ENCODE measurements at places on chromosomes 7 and 10.

DNA sequence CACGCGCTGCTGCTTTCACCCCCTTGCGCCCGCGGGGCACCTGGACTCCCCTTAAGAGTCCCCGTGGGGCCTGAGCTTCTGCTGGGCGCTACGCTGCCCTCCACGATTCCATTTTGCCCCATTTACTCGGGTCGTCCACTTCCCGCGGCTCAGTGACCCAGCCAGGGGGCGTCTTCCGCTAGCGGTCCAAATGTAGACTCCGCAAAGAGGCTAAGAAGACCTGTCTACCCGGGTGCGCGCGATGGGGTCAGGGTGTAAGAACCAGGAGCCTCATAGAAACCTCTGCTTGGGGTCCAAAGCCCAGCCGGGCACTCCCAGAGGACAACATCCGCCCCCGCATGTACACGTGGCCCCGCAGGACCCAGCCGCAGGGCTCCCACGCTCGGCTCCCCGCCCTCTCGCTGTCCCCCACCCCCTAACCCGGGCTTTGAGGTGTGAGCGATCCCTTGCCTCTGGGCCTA, 5.2 kb upstream of the HMX2 start:
- DNase-seq: no peak

DNA sequence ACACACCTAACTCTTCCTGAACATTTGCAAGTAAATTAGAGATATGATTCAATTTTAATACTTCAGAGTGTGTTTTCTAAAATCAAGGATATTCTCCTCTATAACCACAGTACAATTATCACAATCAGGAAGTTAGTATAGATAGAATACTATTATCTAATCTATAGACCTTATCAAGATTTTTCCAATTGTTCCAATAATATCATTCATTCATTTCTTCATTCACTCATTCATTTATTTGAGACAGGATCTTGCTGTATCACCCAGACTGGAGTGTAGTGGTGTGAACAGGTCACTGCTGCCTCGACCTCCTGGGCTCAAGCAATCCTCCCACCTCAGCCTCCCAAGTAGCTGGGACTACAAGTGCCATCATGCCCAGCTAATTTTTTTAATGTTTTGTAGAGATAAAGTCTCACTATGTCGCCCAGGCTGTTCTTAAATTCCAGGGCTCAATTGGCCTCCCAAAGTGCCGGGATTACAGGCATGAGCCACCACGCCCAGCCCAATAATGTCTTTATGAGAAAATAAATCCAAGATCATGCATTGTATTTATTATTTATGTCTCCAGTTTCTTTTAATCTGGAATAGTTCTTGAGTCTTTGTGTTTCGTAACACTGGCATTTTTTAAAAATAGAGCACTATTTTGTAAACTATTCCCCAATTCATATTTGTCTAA, 10.6 kb upstream of the MRPS16 start:
- DNase-seq: no peak

- no peak for DNase-seq
These were observed 271.5 kb upstream of the TAC1 start for GRCh38 chr7:97460433-97460832.

DNA sequence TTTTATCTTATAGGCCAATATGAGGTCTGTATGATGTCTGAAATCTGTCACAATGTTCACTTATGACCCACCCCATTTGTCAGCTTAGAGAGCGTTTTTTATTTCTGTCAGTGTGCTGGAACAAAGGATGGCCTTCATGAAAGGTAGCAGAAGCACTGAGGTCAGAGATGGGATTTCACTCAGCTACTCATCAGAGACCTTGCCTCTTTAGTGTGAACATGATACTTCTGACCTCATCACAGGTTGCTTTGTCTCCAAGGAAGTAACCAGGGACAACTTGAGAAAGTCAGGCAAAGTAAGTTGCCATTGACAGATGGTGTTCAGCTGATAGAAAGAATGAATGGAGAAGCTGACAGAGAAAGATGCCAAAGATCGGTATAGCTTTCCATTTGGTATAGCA, 16.3 kb downstream of the YAE1 start:
- DNase-seq: no peak

DNA sequence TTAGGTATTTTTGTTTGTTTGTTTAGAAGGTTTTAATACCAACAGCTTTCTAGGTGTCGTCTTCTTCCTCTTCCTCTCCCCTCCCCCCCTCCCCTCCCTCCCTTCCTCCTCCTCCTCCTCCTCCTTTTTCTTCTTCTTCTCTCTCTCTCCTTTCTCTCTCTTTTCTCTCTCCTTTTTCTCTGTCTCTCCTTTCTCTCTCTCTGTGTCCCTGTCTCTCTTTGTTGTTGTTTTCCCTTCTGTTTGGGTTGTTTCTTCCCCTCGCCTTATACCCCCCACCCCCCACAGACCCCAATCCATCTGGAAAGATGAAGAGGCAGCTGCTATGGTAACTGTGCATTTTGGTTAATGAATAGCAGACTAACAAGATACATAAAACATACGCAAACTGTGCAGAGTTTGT, 75.5 kb downstream of the BTRC start:
- DNase-seq: no peak

- DNase-seq: no peak
These were observed 219.2 kb downstream of the ETV1 start for GRCh38 chr7:13770305-13770704.

Data from nucleus accumbens (tissue), 56 donors.